Muscle of back (tissue), 13 donors: ENCODE measurements at places on chromosomes 2 and 18.

DNA sequence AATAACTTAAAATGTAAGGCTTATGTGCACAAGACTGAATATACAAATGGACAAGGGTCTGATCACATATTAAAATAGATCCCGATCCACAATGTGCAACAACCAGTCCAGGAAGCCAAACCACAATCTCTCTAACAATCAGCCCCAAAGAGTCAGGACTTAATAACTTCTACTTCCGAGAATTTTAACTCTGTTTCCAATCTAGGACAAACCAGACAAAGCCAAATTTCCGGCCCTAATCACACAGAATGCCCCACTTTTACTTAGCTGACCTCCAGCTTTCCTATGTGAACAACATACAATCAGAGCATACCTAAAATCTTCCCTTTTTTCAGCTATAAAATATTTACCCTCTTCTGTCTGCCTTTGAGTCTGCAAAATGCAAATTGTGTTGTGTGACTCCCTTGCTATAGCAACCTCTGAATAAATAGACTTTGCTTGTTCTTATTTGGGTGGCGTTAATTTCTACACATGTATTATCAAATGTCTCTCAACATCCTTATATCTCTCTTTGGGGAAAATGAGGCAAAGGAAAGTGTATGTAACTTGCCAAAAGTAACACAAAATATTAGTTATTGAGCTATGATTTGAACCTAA, 381.9 kb upstream of the MC4R start:
- DNase-seq: no peak

DNA sequence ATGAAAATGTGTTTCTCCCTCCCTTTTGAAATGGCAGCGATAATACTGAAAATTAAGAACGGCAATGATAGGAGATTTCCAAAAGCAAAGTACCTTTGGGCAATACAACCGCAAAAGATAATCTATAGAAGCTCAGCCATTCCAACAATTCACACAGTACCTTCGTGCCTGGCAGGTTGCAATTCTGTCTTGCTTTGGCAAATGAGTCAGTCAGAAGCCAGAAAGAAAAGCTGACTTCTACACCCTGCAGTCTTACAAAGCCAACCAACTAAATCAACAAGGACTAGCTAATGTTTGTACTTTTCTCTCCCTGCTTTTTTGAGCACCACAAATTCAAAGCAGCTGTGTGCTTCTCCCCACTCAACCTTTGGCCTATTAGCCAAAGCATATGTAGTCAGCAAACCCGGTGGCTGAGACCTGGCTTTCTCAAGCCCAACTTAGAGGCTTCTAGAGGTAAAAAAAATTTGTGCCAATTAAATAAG, 25.7 kb upstream of the ID2 start:
- DNase-seq: no peak

DNA sequence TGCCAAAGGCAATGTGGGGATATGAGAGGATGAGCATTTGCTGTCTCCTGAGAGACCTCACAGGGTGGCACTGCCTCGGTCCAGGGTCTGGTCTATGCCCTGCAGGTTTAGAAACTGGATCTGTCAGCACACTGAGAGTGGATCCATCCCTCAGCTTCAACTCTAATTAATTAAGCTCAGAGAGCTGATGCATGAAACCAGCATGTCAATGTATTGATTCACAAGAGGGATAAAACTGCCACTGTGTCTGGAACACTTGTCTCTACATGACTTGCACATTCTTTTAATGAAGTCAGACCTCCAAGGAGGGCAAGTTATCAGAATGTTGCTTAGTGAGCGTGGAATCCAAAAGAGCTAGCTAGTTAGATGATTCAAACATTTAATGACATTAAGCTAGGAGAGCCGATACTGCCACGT, 22.5 kb upstream of the POLE4 start:
- no peak for DNase-seq

- no peak for DNase-seq
Measured at GRCh38 chr2:160752475-160753330, 259.1 kb upstream of the RBMS1 start.

GRCh38 chr2:33144243-33144642, 197.5 kb downstream of the LTBP1 start:
- no peak for DNase-seq

GRCh38 chr18:13579874-13580273, 146.5 kb downstream of the FAM210A start:
- DNase-seq: no peak

GRCh38 chr2:171173087-171173486, 12.4 kb upstream of the TLK1 start:
- no peak for DNase-seq

DNA sequence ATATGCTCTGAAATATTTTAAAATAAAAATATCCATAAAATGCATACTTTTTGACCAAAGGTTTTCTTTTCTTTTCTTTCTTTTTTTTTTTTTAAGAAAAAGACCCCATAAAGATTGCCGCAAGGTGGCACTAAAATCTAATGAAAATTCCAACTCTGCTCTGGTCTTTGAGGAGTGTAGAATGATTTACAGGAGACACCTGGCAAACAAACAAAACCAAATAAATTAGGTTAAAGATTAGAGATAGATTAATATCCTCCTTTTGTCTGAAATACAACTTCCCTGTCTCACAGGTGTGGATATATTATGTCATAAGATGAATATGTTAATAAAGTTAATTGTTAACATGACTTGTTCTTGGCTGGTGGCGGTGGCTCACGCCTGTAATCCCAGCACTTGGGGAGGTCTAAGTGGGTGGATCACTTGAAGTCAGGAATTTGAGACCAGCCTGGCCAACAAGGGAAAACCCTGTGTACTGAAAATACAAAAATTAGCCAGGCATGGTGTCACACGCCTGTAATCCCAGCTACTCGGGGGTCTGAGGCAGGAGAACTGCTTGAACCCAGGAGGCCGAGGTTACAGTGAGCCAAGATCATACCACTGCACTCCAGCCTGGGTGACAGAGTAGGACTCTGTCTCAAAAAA, 3.5 kb upstream of the RHOB start:
- DNase-seq: peak; percentile 60

- DNase-seq: no peak
Measured at GRCh38 chr2:62920070-62920469, 130.6 kb upstream of the OTX1 start.

- no peak for DNase-seq
Measured at GRCh38 chr18:74142252-74142651, 5.4 kb downstream of the FBXO15 start.

- peak; percentile 68 for DNase-seq
Measured at GRCh38 chr2:54570925-54571694, 115.0 kb downstream of the SPTBN1 start.

GRCh38 chr2:29587402-29588190, 333.8 kb downstream of the ALK start:
- DNase-seq: no peak

GRCh38 chr2:17538022-17538843, 2.3 kb upstream of the VSNL1 start:
- DNase-seq: peak; percentile 46

DNA sequence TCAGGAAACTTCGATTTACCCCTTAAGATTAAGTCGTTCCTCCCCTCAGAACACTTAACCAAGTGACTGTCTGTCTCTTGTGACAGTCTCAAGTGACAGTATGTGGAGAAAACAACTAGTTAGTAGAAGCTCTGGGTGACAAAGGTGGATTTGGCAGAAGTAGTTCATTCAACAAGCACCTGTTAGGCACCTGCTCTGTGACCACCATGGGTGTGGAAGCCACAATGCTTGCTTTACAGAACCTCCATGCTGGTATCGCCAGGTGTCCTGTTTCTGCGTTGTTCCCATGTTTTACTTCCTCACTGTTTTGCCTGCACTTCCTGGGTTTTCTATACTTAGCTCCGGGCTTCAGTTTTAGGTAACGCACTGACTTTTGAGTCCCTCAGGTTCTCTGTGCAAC, 337.4 kb upstream of the DCC start:
- no peak for DNase-seq

GRCh38 chr18:59005262-59005661, 134.4 kb upstream of the SEC11C start:
- DNase-seq: peak; percentile 61

DNA sequence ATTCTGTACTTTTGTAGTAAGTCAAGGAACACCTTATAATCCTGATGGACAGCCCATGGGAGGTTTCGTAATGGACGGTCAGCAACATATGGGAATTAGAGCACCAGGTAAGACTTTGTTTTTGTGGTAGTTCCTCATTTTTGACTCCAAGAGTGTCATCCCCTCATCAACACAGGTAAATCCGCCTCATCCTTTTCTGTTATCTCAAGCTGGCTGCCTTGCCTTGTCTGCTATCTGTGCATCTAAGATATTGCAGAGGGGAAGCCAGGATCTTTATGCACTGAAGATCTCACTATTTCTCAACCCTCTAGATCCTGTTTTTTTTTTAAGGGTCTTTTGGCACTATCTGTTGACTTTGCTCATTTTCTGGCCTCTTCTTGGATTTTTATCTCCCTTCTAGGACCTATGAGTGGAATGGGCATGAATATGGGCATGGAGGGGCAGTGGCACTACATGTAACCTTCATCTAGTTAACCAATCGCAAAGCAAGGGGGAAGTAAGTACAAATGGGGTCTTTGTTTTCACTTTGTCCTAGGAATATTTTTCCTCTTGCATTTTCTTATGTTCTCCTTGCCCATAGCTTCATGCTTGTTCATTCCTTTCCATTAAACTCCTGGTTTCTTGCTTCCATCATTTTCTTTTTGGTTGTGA, 133.8 kb downstream of the MEIS1 start:
- no peak for DNase-seq

DNA sequence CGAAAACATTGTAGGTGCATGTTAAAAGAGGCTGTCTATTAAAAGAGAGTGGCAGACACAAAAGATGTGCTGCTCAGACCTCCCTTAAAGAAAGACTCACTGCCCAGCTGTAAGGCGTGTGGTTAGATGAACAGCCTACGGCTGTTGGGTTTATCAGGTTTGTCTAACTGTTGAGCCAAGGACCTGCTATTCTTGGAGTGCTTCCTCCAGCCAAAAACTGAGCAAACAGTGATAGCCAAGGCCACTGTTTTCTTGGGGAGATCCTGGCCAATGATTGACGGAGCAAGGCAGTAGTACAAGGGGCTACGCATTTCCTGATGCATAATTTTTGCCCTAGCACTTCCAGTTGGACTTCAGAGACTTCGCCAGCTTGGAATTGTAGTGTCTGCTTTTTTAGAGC, 1.4 kb upstream of the RAB3GAP1 start:
- no peak for DNase-seq

GRCh38 chr2:60522462-60522861, 31.0 kb downstream of the BCL11A start:
- DNase-seq: no peak

- no peak for DNase-seq
Measured at GRCh38 chr18:37396971-37397720, 168.5 kb downstream of the CELF4 start.

- DNase-seq: no peak
Measured at GRCh38 chr18:68713131-68713530, 1.8 kb downstream of the TMX3 start.

GRCh38 chr2:1728821-1729220, 15.5 kb downstream of the PXDN start:
- DNase-seq: no peak

DNA sequence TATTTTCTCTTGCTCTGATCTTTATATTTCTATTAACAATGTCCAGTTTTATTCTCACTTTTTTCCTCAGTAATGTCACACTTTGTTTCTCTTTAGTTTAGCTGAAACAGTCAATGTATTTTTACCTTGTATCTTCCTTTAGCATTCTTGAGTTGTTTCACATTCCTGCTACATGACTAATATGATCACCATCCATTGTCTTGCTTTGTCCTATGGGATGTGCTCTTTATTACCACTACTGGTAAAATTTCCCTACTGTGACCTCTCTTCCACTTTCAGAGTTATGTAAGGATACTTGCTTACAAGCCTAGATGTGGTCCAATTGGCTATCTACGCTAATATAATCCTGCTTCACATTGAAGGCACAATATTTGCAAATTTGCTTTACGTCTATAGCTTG, 457.9 kb downstream of the PIK3C3 start:
- DNase-seq: no peak

- no peak for DNase-seq
Measured at GRCh38 chr18:72819050-72819449, 48.7 kb downstream of the NETO1 start.

DNA sequence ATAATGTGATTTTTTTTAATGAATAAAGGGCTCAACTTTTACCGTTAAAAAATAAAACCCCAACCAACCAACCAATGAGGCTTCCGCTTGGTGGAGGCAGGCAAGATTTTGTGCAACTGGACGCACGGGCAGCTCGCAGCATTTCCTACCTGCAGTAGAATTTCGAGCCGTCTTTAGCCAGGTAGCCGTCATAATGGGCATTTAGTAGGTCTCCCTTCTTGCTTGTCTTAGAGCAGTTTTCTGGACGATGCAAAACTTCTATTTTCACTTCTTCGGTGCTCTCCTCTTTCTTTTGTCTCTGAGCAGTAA, 316 bp downstream of the FKBP7 start:
- DNase-seq: peak; percentile 29

- DNase-seq: no peak
Measured at GRCh38 chr2:226882606-226883005, 46.8 kb downstream of the RHBDD1 start.

DNA sequence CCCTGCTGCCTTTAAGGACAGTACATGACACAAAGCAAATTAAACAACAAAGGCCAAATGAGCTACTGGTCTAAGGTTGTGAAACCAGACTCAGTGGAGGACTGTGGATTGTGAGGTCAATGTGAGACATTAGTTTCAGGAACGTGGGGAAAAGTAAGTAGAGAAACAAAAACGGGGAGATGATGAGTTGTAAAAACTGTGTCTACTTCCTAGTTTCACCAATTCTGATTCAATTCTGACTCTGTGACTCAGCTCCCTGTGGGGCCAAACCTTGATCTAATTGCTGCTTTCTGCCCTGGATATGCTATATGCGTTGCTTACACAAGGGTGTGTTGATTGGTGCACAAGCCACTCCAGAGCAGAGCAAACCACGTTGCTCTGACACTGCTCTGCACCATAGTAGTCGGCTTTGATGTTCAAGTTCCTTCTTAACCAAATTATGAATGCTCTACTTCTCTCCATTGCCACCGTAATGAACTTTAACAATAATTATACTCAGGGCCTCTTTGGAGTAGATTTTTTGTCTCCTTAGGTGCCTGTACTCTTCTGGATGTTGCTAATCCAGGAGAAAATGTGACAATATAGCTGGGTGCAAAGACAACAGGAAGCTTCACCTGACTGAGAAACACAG, 1640.1 kb upstream of the CELF4 start:
- no peak for DNase-seq

DNA sequence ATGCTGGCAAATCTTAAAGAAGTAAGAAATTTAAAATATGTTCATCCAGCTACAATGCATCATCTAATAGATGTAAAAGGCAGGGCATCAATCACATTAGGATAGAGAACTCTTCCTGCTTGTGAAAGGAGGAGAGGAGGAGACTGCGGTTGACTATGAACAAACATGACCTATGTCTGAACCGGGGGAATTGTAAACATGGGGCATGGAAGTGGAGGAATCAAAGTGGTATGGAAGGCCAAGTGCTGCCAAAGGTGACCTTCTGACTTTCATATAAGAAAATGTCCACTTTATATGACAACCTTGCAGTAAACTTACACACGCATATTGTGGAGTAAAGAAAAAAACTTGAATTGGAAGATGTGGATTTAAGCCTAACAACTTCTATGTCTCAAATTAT, 20.0 kb upstream of the SLC8A1 start:
- DNase-seq: no peak
